ENCODE measurements at places on chromosomes 7 and 10. TPM values are rescaled to one million over a fixed set of nuclear protein-coding genes. Genes with fewer than 3 reads are reported as not detected.

The ADCYAP1R1 gene
- 1.6 TPM for total RNA-seq

The GNGT1 gene
- total RNA-seq = not detected

The LDB3 gene
- 18.6 TPM for total RNA-seq

The CDC14C gene
- total RNA-seq = not detected

DNA sequence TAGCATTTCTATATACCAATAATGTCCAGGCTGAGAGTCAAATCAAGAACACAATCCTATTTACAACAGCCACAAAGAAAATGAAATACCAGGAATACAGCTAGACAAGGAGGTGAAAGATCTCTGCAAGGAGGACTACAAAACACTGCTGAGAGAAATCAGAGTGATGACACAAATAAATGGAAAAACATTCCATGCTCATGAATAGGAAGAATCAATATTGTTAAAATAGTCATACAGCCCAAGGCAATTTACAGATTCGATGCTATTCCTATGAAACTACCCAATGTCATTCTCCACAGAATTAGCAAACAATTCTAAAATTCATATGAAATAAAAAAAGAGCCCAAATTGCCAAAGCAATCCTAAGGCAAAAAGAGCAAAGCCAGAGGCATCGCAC is 116.8 kb upstream of the ZNF32 start:
- no peaks in the 10 kb centered on the region for H3K4me1 ChIP-seq
- H3K4me3 ChIP-seq = no peak overlapping the region
- no peak for DNase-seq
- H3K36me3 ChIP-seq = no peaks in the 10 kb centered on the region
- H3K27me3 ChIP-seq = no peaks in the 10 kb centered on the region
- H3K27ac ChIP-seq = no peak overlapping the region

DNA sequence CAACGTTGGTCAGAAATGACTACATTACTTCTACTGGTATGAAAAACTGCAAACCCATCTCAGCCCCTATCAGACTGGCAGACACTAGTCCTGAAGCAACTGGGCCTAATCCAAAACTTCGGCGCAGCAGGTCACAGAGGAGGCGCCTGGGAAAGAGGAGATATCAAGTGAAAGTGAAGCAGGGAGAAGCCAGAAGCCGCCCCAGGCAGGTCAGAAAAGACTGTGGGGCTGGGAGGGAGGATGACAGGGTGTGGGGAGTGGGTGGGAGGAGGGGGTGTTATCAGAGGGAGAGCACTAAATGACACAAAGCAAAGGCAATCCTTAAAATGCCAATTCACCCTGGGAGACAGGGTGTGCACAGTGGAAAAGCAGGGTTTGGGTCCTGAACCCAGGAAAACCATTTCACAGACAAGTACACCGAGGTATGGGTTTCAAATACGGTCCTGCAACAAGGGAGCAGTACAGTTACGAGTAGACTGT is 731 bp downstream of the CHCHD3 start:
- peaks cover 6% of the 10 kb centered on the region for H3K4me1 ChIP-seq
- no peaks in the 10 kb centered on the region for H3K27me3 ChIP-seq

DNA sequence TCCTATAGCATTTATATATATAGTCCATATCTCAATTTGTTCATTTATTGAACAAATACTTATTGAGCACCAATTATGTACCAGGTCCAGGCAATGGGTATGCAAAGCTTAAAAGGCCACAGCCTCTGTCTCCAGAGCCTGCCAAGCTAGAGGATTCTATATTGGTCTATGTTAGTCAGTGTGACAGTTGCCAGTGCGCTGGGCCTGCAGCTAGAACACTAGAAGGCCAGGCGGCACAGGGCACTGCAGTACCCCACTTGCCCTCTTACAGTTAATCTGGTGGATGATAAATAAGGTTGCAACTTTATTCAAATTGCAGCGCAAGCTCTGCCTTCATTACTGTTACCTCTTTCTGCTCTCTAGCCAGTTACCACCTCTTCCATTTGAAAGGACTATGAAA is 68.8 kb downstream of the PPP1R3C start:
- no peaks in the 10 kb centered on the region for H3K36me3 ChIP-seq
- H3K27me3 ChIP-seq = no peaks in the 10 kb centered on the region
- no peak overlapping the region for H3K4me3 ChIP-seq
- peaks cover 5% of the 10 kb centered on the region for H3K4me1 ChIP-seq
- no peak overlapping the region for H3K27ac ChIP-seq
- no peak for DNase-seq

GRCh38 chr10:43846968-43847367 is 198.3 kb upstream of the ZNF32 start:
- H3K27ac ChIP-seq = no peak overlapping the region
- DNase-seq = no peak
- no peaks in the 10 kb centered on the region for H3K4me1 ChIP-seq
- no peaks in the 10 kb centered on the region for H3K27me3 ChIP-seq

- H3K27me3 ChIP-seq = no peaks in the 10 kb centered on the region
- H3K4me3 ChIP-seq = no peak overlapping the region
- DNase-seq = no peak
- no peaks in the 10 kb centered on the region for H3K4me1 ChIP-seq
- no peak overlapping the region for H3K27ac ChIP-seq
- H3K36me3 ChIP-seq = no peaks in the 10 kb centered on the region
Measured at GRCh38 chr10:115355162-115355760, 262.1 kb downstream of the ATRNL1 start.

GRCh38 chr7:78345293-78345911 is 546.8 kb downstream of the PHTF2 start:
- DNase-seq = no peak
- no peaks in the 10 kb centered on the region for H3K36me3 ChIP-seq
- no peak overlapping the region for H3K27ac ChIP-seq
- H3K4me3 ChIP-seq = no peak overlapping the region
- H3K27me3 ChIP-seq = no peaks in the 10 kb centered on the region

DNA sequence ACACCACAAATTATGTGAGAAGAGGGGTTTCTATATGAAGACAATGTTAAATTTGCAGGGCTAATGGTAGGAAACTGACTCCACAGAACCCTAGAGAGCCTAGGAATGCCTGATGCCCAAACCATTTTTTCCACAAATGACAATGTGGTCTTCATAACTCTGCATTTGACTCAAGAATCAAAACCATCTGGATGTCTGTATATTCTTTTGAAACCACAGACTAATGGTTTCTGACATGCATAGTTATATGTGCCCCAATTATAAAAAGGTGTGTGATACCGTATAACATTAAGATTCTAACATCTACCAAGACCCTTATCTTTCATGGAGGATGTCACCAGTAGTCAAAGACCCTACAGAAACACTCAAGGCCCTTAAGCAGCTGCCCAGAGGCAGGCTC is 20.3 kb downstream of the SEC61G start:
- H3K4me3 ChIP-seq = no peak overlapping the region
- no peaks in the 10 kb centered on the region for H3K4me1 ChIP-seq
- DNase-seq = no peak
- no peaks in the 10 kb centered on the region for H3K36me3 ChIP-seq

DNA sequence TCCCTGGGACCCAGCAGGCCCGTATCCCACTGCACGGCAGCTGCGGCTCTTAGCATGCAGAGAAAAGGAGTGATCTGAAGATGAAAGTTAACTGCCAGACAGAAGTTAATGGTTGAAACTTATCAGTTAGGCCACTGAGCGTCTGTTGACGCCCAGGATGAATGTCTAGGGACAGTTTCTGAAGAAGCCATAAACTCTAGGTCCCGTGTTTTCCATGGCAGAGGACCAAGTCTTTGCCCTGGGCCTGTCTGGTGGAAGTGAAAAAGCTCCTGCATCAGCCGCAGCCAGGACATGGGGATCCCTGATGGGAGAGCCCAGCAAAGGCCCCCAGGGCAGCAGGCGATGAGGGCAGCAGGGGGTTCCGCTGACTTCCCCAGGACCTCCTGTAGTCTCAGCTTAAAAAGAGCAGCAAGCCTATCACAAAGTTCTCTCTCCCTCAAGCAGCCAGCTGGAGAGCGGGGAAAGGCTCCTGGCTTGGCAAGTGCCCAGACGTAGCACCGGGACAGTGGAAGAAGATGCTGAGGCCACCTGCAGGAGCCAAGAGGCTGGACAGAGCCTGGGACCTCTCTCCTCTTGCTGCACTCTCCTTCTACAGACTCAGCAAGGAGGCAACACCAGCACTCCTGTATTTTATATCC is 79.6 kb downstream of the TNS3 start:
- H3K36me3 ChIP-seq = no peaks in the 10 kb centered on the region
- H3K27me3 ChIP-seq = no peaks in the 10 kb centered on the region
- DNase-seq = no peak
- H3K27ac ChIP-seq = no peak overlapping the region
- H3K4me1 ChIP-seq = peaks cover 49% of the 10 kb centered on the region

GRCh38 chr10:12097791-12098190 is 29.0 kb downstream of the DHTKD1 start:
- no peak for DNase-seq
- no peaks in the 10 kb centered on the region for H3K27me3 ChIP-seq
- H3K4me3 ChIP-seq = no peak overlapping the region
- H3K4me1 ChIP-seq = no peaks in the 10 kb centered on the region
- peaks cover 2% of the 10 kb centered on the region for H3K36me3 ChIP-seq

DNA sequence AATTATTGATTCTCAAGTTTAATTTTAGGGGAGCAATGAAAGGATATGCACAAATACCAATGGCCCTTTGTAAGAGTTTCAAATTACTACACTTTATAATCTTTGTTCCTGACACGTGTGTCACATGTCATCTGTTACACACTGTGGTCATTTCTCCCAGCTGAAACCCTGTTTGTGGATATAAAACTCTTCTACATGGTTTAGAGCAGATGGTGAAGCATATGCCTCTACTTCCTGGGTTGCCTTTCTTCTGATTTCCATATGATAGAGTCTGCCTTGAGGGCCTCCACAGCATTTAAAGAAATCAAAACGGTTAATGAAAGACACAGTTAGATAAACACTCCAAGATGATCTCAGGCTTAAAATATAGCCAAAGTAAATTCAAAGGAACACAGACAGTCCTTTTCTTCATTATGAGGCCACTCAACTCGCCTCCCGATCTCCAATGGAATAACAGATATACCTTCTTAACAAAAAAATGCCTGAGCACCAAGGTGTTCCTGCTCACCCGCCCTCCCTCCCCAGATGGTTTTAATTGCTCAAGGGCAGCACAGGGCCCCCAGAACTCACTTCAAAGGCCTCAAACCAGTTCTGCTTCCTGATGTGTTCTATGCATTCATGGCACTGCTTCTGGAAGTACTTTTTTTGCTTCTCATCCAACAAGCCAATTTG is 75.0 kb downstream of the CPVL start:
- H3K27ac ChIP-seq = no peak overlapping the region
- H3K36me3 ChIP-seq = no peaks in the 10 kb centered on the region
- no peak for DNase-seq
- no peak overlapping the region for H3K4me3 ChIP-seq
- no peaks in the 10 kb centered on the region for H3K4me1 ChIP-seq

DNA sequence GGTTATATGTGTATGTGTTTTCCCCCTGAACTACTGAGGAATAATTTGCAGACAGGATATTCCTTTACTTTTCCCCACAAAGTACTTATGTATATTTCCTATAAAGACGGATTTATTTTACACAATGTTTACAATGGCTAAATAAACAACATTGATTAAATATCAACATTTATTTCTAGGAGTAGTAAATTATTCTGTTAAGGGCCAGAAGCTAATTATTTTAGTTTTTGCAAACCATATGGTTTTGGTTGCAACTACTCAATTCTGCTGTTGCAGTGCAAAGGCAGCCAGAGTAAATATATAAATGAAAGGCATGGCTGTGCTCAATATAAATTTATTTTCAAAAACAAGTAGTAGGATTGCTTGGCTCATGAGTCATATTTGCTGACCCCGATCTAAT is 907.1 kb upstream of the MBL2 start:
- no peak overlapping the region for H3K27ac ChIP-seq
- DNase-seq = no peak
- no peaks in the 10 kb centered on the region for H3K27me3 ChIP-seq
- no peaks in the 10 kb centered on the region for H3K4me1 ChIP-seq

- H3K27ac ChIP-seq = no peak overlapping the region
- no peak for DNase-seq
- H3K4me3 ChIP-seq = no peak overlapping the region
- no peaks in the 10 kb centered on the region for H3K36me3 ChIP-seq
Measured at GRCh38 chr7:105654095-105654686, 72.9 kb upstream of the EFCAB10 start.

GRCh38 chr7:110774071-110774470 is 316.9 kb upstream of the LRRN3 start:
- no peak for DNase-seq
- no peak overlapping the region for H3K4me3 ChIP-seq
- no peaks in the 10 kb centered on the region for H3K36me3 ChIP-seq
